OCI-LY7 (cell line): ENCODE measurements at places on chromosomes 11 and 22. TPM values are rescaled to one million over a fixed set of nuclear protein-coding genes. Genes with fewer than 3 reads are reported as not detected.

Gene KRTAP5-2
- total RNA-seq, result not detected in 2 replicates

Gene AMOTL1
- total RNA-seq, result not detected in 2 replicates

Gene OR51A2
- total RNA-seq, result not detected in 2 replicates

Gene OR52E4
- not detected in 2 replicates for total RNA-seq

Gene MMP12
- total RNA-seq, result not detected in 2 replicates

Gene CYP2D6
- total RNA-seq, result 4.1 and 4.5 TPM in 2 replicates

Gene AGBL2
- total RNA-seq, result 5.5 and 8.4 TPM in 2 replicates

Gene OR8D4
- not detected in 2 replicates for total RNA-seq

Gene HDAC10
- 74.6 and 74.9 TPM in 2 replicates for total RNA-seq

Gene OR10A2
- not detected in 2 replicates for total RNA-seq

Gene PDE2A
- 0.68 TPM in 1 of 2 replicates, not detected in the other for total RNA-seq

Gene DUSP8
- total RNA-seq, result not detected in 2 replicates

Gene OR10S1
- not detected in 2 replicates for total RNA-seq

Gene IL18
- not detected in 2 replicates for total RNA-seq

Gene CNTF
- total RNA-seq, result 3.3 and 3.5 TPM in 2 replicates

Gene PGA3
- total RNA-seq, result not detected in 2 replicates

Gene MYEOV
- 7.7 and 8.8 TPM in 2 replicates for total RNA-seq

Gene MDK
- 5.4 and 6.2 TPM in 2 replicates for total RNA-seq

Gene PICALM
- 108 and 110 TPM in 2 replicates for total RNA-seq

Gene C1QTNF4
- 0.30 TPM in 1 of 2 replicates, not detected in the other for total RNA-seq

Gene RNF26
- 52.5 and 56.2 TPM in 2 replicates for total RNA-seq

Gene ASRGL1
- total RNA-seq, result 7.9 and 10.2 TPM in 2 replicates

Gene CEP126
- 5.9 and 7.3 TPM in 2 replicates for total RNA-seq

Gene NLRP10
- not detected in 2 replicates for total RNA-seq

Gene TEX54
- 0.89 TPM in 1 of 2 replicates, not detected in the other for total RNA-seq
